ENCODE measurements at places on chromosomes 5 and 9.

- no peak for DNase-seq
These were observed 792.9 kb downstream of the EFNA5 start for GRCh38 chr5:106877881-106878280.

DNA sequence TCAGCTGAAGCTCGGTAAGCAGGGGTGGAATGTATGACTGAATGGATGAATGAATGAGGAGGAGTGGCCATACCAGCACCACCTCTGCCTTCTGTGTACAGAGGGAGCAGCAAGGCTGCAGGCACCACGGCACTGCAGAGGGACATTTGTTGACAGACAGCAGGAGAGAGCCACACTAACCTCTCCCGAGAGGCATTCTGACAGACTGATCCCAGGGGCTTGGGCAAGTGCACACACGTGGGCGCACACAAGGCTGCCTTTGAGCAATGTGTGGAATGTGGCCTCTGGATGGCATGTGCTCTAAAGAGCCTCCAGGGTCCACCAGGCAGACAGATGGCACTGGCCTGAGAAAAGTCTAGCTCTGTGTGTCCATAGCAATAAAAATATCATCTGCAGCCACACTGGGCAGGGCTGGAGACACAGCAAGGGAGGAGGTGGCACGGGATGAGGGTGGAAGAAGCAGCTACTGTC, 111.8 kb downstream of the ACTL7B start:
- no peak for DNase-seq

DNA sequence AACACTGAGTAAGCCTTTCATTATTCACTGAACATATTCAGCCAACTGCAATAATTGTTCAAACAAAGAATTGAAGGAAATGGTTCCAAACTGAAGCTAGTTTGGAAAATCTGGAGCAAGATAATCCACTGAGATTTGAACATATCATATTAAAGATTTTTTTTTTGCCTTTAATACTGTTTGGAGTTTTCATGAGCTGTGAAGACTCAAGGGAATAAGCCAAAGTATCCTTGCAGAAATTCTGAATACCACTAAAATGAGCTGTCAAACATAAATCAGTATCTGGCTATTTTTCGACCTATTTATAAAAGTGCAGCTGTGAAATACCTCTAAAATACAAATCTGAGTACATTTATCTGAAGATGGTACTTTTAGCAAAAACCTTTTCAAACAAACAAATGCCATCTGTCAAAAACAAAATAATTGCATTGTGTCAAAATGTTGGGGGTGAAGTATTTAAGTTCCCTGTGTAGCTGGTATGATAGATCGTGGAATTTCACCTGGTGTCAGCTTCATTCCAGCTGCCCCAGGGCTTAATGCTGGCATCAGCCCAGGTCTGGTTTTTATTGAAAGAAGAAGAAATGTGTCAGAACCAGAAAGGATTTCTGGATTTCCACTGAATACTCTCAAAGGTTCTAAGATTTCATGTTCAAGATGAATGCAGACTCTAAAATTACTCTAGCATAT, 149.0 kb upstream of the GRAMD2B start:
- DNase-seq: no peak

DNA sequence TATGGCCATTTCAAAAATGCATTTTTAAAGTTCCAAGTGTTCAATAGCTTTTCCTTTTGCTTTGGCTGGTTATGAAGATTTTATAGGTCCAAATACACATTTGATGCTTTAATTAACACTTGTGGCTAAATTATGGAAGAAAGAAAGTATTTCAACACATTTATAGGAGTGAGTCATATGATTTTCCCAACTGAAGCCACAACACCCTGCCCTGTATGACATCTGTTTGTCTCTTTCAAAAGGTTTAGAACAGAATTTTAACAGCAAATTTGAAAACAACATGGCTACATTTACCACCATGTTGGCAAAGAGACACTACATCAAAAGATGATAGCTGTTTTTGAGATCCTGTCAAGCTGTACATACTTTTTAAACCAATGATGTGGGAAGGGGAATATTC, 99.4 kb downstream of the TMEM174 start:
- DNase-seq: no peak

GRCh38 chr9:13786131-13786530, 506.6 kb upstream of the MPDZ start:
- DNase-seq: no peak

DNA sequence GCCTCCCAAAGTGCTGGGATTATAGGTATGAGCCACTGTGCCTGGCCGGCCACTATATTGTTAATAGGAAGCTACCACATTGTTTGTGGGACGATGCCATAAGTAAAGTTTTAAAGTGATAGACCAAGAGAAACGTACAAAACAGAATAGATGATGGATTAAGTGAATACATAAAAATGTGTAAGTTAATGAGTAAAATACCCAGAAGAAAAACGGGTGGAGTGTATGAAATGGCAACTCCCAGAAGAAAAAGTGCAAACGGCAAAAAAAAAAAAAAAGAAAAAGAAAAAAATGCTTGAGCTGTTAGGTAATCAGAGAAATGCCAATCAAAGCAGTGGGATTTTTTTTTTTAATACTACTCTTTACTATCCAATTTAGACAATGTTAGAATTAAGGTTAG, 246.0 kb downstream of the PDZD2 start:
- no peak for DNase-seq

GRCh38 chr5:53339962-53340540, 140.4 kb upstream of the FST start:
- no peak for DNase-seq
